ENCODE measurements at places on chromosomes 6 and 20.

DNA sequence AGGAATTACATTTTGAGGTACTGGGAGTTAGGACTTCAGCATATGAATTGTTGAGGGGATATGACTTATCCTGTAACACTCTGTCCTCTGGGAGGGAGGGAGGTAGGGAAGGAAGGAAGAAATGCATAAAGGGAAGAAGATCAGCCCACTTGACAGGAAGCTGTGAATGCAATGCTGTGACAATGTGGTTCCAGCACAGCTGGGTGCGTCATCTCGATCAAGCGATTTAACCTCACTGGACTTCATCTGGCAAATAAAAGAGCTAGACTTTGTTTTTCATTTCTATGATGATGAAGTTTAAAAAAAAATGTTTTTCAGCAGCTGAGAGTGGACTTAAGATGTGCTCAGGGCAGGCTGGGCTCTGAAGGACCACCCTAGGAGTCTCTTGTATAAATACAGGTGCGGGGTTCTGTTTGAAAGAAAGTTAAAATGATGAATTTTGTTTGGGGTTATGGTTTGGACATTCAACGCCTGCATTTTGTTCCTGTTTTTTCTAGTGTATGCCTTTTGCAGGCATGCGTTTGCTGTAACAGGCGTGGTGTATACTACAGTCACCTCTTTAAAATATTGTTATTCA, 178.1 kb downstream of the RIMS1 start:
- DNase-seq = no peak

DNA sequence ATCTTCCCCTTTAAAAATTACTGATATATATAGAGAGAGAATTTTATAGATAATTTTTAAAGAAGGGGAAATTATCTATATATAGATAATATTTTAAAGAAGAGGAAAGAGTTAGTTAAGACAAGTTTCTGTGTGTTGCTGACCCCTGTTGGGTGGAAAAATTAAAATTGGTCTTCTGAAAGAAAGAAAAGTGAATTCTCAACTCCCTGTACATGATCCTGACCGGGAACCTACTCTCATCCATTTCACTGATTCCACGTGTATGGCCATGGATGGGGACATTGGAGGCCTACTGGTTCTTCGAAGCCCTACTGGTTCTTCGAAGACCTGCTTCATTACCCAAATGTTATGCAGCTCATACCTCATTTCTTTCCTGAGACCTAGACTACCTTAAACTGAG, 53.0 kb upstream of the TCF21 start:
- DNase-seq = no peak

- no peak for DNase-seq
These were observed 541.9 kb upstream of the SPTLC3 start for GRCh38 chr20:12466915-12467314.

DNA sequence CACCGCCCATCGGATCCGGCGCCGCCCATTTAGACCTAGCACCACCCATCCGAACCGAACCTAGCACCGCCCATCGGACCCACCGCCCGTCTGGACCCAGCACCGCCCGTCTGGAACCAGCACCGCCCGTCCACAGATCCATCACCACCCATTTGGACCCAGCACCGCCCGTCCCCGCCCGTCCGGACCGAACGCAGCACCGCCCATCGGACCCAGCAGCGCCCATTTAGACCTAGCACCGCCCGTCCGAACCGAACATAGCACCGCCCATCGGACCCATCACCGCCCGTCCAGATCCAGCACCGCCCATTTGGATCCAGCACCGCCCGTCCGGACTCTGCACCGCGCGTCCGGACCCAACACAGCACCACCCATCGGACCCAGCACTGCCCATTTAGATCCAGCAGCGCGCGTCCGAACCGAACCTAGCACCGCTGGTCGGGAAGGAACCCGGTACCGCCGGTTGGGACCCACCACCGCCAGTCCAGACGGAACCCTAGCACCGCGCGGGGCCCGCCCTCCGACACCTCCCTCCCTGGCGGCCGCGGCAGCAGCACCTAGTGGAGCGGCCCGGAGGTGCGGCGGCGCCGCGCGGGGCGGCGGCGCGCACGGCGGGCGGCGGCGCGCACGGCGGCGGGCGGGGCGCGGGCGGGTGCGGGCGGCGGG, 348 bp upstream of the AFDN start:
- DNase-seq = no peak

GRCh38 chr20:53859684-53860083, 210.7 kb downstream of the BCAS1 start:
- no peak for DNase-seq

- DNase-seq = no peak
These were observed 7.6 kb downstream of the SPATS1 start for GRCh38 chr6:44349904-44350649.

- DNase-seq = no peak
These were observed 65.3 kb downstream of the MAP3K5 start for GRCh38 chr6:136726837-136727557.

- no peak for DNase-seq
These were observed 34.3 kb downstream of the C6orf89 start for GRCh38 chr6:36920049-36920448.

DNA sequence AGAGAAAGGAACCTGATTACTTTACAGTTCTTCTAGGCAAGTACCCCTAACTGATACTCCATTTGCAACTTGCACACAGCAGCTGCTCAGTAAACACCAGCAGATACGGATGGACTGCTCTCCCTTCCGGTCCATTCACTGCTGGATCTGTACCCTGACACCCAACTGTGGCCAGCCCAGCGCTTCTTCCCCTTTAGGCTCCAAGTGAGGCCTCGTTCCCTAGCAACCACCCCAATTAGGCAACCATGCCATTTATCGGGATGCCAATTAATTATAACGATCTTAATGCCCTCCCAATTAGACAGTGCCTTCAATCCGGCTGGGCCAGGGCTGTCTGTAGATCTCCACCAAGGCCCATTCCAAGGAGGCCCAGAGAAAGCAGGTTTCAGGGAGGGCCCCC, 3.2 kb downstream of the SULF2 start:
- no peak for DNase-seq

DNA sequence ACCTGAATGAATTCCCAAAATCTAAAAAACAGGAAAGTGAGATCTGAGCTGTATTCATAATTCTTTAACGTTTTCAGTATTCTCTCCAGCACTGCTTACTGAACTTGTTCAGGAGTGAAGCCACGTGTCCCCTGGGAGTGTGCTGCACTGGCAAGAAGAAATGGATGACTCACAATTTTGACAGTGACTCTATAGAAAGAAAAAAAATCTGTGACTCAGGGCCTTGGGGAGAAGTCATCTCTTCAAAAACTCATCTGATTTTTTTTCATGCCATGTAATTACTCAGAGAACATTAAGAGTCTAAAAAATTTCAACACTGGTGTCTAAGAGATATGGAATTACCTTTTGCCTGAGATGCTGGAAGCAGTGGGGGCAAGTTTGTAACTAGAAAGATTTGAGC, 39.7 kb downstream of the ANKEF1 start:
- DNase-seq = no peak

DNA sequence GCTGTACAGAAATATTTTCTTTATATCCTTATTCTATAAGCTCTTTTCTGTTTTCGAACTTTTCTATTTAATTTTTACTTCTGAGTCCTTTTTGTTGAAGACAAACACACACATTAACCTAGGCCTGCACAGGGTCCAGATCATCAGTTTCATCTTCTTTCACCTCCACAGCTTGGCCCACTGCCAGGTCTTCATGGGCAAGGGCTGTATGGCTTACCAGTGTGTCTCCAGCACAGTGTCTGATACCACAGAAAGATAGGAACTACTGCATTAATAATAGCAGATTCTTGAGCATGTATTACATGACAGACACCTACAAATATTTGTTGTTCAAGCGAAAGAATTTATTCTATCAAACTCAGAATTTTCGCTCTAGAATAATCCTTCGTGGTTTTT, 24.4 kb downstream of the QKI start:
- DNase-seq = no peak

- DNase-seq = no peak
These were observed 96.8 kb downstream of the RIMS1 start for GRCh38 chr6:71983131-71983530.

DNA sequence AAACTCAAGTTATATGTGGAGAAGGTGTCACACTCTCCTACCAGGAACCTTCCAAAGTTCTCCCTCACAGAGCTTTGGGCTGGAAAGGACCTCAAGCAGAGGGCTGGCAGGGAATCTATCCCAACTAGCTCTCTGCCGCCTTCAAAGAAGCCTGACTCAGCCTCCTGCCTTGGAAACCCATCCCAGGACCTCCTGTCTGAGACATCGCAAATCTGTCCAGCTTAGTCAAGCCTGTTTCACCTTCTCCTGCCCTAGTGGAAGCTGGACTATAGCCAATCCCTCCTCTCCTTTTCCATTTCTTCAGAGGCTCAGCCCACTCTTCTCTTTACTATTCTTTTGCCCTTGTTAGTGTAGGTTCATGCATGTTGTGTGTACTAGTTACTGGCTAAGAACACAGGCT, 48.2 kb upstream of the FOXP4 start:
- DNase-seq = no peak

DNA sequence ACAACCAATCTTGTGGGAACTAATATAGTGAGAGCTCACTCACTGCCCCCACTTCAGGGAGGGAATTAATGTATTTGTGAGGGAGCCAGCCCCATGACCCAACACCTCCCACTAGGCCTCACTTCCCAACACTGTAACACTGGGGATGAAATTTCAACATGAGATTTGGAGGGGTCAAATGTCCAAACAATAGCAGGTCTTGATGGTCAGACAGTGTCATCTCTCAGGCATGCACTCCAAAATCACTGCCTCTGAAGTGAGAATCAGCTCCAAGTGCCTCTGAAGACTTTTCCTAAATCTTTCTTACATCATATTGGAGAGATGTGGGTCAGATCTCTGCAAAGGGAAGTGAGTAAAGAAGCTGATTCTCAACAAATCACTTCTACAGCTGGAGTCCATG, 13.8 kb upstream of the SAYSD1 start:
- no peak for DNase-seq

DNA sequence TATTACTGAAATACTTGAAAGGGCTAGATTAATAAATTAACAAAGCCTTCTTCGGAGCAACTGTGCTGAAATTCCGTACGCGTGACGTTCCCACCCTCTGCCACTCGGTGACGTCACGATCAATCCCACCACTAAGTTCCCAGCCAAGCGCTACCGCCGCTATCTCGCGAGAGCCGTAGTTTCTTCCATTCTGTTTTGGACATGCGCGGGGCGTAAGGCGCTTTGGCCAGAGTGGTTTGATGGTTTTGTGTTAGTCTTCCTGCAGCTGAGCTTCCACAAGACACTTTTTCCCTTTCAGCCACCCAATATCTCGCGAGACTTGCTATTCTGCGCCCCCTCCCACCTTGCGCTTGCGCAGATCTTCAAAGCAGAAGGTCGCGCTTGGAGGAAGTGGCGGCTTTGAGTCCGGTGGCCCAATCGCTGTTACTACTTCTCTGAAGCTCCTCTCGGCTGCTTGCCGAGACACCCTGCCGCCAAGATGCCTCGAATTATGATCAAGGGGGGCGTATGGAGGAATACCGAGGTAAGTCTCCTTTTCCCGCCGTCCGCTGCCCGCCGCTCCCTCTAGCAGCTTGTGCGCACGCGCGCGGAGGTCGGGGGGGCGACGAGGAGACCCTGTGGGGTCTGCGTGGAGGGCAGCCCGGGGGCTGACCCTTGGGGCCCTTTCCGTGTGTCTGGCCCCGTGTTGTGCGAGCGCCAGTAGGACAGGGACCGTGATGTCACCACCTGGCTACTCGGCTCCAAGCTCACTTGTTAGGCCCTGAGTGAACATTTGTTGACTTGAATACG, at the start of gene CDC5L:
Gene CDC5L, plus strand, starts transcription at position 361 of the 789 bp plus-strand sequence. Its CDS starts 118 bp downstream, at position 479.
- DNase-seq = peak; percentile 86

DNA sequence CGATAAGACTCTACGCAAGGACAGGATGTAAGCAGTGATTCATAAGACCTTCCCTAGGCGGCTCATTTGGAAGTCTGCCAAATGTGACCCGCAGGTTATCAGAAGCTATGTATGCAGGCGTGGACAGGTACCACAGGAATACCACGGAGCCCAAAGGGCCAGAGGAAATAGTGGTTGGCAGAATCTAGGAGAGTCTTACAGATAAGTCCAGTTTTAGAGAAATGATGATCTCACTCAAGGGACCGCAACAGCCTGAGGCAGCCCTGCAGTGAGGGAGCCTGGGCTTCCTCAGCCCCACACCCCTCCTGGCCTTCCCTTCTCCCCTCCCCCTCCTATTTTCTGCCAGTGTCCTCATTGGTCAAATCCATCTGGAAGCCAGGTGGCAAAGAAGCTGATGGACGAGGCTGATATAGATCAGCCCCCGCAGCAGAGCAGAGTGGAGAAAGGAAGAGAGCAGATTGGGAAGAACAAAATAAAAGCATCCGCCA, 110.6 kb downstream of the FNDC1 start:
- DNase-seq = no peak
